ENCODE measurements at places on chromosomes 2 and 18.

DNA sequence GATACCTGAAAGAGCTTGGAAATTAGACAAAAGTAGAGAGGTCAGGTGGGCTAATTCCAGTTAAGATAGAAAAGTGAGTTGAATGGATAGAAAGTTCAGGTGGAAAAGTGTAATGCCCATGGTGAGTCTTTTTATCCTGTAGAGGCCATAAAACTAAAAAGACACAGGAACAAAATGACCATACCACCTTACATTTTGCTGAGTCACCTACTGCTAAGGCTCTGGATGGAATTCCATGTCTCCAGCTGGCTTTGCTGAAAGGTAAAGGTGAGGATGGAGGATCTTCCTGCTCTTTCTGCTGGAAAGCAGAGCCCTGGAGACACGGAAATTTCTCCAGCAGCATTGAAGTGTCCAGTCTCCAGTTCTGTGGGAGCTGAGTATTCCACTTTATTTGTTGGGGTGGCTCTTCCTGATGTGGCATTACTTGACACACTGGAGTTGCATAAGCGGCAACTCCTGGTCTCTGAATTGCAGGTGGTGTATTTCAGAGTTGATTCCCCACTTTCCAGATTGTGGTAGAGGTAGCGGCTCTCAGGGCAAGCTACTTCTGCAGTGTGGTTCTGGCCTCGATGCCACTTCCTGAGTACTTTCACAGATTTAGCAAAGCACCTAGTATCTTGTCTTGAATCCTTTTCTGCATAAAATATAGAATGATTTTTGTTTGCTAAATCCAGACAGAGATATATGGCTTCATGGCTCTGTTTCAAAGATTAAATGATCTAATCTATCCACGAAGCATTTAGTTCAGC lies 10.7 kb downstream of the IL1RL2 start:
- no peak for DNase-seq

- peak; percentile 50 for DNase-seq
These were observed 266.8 kb upstream of the CXCR4 start for GRCh38 chr2:136384531-136385303.

- DNase-seq = no peak
These were observed 49.3 kb downstream of the NRP2 start for GRCh38 chr2:205731583-205731981.

- no peak for DNase-seq
These were observed 87.5 kb upstream of the COPS8 start for GRCh38 chr2:236998236-236998635.

DNA sequence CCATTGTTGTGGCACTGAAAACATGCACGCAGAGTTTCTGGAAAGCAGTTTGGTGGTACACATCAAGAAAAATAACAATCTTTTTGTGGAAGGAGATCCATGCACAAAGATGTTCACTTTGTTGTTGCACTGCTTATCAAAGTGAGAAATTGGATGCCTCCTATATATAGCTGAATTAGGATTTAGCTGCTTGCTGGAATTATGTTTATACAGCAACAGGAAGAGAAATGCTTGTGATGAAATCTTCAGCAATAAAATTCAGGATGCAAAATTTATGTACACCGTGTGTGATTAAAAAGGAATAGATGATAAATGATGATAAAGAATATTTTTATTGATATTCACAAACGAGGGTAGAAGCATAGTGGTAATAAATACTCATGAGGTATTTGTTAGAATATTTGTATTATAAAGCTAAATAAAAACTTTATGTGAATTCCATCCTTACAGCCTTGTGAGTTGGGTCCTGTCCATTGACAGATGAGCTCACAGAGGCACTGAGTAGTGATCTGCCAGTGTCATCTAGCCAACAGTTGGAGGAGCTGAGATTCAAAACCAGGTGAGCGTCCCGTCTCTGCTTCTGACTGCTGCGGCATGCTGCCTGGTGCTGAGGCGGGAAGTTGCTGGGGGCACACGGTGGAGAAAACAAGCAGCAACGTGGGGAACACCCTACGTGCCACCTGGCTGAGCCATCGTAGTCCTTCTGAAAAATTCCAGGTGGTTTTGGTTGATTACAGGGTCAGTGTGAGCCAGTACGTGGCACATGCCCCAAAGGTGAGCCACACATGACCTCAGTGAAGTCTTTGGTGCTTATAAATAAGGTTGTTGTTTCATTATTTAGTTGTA lies 80.2 kb downstream of the ASAP2 start:
- no peak for DNase-seq

GRCh38 chr2:24910245-24910644 lies 9.8 kb downstream of the ADCY3 start:
- no peak for DNase-seq

GRCh38 chr2:135095591-135095990 lies 43.5 kb downstream of the RAB3GAP1 start:
- no peak for DNase-seq

DNA sequence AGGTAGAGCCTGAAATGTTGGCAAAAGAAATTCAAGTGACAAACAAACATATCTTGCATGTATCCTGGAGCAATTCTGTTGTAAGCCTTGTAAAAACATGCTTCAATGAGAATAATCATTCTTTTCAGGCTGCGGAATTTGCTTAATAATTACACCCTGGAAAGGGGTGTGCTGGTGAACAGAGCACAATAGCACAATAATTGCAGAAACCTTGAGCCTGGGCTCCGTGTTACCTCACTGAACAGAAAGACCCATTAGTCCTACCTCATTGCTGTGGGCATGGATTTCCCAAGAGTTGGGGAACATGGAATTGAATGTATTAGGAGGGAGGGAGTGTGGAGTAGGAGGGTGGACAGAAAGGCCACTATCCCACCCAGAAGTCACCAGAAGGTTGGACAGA lies 168.0 kb upstream of the ALKAL2 start:
- DNase-seq = no peak

GRCh38 chr2:239377591-239377990 lies 23.2 kb downstream of the HDAC4 start:
- DNase-seq = no peak

DNA sequence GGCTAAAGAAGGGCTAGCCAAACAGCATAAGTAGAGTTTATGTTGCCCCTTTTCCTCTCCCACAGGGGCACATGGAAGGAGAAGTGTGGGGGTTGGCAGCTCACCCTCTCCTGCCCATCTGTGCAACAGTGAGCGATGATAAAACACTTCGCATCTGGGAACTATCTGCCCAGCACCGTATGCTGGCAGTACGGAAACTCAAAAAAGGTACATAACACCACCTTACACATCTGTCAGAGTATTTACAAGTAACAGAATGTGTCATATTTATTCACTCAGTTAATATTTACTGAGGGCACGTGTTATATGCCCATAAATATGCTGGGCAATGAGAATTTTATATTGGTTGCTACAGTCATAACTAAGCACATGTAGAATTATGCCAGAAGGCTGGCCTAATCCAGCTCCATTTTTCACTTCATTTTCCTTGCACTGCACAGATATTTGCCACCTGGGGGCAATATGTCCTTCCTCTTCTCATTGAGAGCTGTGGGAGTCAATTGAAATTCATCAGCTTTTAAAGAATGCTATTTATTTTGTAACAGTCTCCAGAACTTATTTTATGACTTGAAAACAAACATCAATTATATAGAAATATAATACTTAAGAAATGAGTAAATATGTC lies 150.6 kb downstream of the RTN4 start:
- DNase-seq = no peak

DNA sequence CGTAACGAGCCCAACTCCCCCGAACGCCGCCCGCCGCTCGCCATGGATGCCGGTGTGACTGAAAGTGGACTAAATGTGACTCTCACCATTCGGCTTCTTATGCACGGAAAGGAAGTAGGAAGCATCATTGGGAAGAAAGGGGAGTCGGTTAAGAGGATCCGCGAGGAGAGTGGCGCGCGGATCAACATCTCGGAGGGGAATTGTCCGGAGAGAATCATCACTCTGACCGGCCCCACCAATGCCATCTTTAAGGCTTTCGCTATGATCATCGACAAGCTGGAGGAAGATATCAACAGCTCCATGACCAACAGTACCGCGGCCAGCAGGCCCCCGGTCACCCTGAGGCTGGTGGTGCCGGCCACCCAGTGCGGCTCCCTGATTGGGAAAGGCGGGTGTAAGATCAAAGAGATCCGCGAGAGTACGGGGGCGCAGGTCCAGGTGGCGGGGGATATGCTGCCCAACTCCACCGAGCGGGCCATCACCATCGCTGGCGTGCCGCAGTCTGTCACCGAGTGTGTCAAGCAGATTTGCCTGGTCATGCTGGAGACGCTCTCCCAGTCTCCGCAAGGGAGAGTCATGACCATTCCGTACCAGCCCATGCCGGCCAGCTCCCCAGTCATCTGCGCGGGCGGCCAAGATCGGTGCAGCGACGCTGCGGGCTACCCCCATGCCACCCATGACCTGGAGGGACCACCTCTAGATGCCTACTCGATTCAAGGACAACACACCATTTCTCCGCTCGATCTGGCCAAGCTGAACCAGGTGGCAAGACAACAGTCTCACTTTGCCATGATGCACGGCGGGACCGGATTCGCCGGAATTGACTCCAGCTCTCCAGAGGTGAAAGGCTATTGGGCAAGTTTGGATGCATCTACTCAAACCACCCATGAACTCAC lies 673 bp downstream of the PCBP1 start:
- DNase-seq = peak; percentile 64

DNA sequence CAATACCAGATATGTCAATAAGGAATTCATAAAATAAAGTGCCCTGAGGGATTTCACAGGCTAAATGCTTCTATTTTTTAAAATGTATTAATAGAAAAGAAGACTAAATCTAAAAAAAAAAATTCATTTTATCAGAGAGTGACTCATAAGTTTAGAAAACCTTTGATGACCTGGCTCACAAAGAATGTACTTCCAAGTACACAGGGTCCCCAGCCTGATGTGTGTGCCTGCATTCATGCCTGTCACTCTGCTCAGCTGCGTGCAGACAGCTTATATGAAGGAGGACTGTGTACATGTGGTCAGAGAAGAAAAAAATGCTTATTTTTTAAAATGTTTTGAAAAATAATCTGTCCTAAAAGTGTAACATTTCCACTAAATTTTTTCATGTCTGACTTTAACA lies 3.0 kb upstream of the CPS1 start:
- no peak for DNase-seq

DNA sequence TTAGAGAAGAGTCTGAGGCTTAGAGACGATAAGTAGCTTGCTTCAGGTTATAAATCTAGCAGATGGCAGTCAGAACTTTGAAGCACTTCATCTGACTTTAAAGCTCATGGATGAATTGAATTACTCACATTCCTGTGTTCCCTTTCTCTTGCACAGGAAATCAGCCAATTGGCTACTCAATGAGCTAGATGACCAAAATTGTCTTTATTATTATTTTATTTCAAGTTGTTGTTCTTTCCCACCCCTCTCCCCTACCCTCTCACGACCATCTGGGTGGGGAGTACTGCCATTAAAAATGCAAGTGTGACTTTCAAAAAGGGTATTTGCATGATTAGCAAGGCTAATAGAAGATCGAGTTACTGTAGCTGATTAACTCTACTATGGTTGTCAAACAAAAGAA lies 491.1 kb downstream of the NR4A2 start:
- no peak for DNase-seq

DNA sequence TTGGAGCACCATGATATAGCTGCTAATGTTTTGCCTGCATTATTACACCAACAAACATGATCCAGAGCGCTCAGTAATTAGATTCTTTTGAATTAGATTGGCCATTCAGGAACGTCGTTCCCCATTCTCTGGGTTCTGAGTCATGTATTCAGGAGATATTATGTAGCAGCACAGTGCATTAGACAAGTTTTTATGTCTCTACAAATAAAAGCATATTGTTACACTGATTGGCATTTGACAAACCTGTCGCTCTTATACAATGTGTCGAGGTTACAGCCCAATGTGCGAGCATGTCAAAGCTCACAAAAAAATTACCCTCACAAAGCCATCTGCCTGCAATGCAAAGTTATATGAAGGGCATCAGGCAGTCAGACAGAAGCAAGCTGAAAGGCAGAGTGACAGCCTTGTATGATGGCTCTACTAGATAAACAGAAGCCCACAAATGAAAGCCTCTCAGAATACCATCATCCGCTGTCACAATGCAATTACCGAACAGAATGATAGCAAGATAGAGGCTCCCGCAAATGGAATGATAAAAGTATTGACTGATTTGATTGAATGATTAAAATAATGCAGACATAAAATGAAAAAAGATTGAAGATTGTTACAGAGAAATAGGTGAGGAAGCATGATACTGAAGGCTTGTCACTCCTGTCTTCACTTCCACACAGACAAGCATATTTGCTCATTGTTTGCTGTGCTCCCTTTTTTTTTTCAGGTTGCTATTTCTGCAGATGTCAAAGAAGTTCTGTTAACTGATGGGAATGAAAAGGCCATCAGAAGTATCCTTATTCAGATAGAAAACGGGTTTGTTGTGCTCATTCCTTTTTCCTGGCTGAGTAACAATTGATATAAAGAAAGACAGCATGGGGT lies 234.6 kb upstream of the SIX3 start:
- DNase-seq = no peak

DNA sequence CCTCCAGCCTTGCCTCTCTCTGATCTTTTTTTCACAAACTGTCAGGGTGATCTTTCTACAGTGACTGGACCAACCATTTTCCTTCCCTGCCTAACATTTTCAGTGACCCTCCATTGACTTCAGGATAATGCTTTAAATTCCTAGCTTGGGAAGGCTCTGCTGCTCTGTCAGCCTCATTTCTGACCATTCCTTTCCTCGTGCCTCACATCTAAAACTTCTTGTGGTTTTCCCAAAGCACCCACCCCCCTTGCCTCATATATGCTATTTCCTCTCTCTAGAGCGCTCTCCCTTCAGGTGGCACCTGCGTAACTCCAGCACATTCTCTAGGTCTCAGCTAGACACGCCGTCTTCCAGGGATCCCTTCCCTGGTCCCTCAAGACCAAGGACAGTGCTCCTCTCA lies 37.2 kb downstream of the DRC1 start:
- DNase-seq = no peak

- peak; percentile 65 for DNase-seq
These were observed 285.9 kb downstream of the RNF144A start for GRCh38 chr2:7203056-7203467.

GRCh38 chr2:121333834-121334558 lies 49.0 kb upstream of the TFCP2L1 start:
- no peak for DNase-seq

- DNase-seq = no peak
These were observed 43.1 kb downstream of the GPC1 start for GRCh38 chr2:240478346-240479110.

DNA sequence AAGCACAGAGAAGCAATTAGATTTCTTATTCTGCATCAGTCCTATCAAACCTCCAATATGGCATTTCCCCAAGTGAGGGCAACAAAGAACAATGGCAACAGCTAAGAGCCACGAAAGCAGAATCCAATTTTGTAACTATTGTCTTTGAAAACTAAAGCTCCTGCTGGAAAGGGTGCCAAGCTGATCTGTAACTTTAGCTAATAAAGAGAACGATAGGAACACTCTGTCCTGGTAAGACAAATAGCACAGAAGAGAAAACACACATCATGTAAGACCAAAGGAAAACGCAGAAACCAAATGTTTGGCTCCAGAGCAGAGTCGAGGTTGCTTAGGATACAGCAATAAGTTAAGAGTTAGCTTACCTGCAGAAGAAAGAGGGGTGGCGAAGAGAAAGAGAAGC lies 160.5 kb downstream of the STK39 start:
- DNase-seq = no peak

Data from stimulated activated CD4-positive, alpha-beta T cell treated with anti-CD3 and anti-CD28 coated beads, Interleukin-2, amount 100 ng/mL, for 24 hours (primary cell).